ENCODE measurements at places on chromosomes 1 and 21. TPM values are rescaled to one million over a fixed set of nuclear protein-coding genes. Genes with fewer than 3 reads are reported as not detected.

LEPR gene
- total RNA-seq = 18.3 TPM

CCDC27 gene
- not detected for total RNA-seq

WDR4 gene
- total RNA-seq = 23.6 TPM

PERM1 gene
- not detected for total RNA-seq

DMBX1 gene
- not detected for total RNA-seq

HFM1 gene
- not detected for total RNA-seq

CLDN8 gene
- 0.14 TPM for total RNA-seq

NR1I3 gene
- not detected for total RNA-seq

IVL gene
- 18.8 TPM for total RNA-seq

SPATA46 gene
- not detected for total RNA-seq

CDK18 gene
- 19.7 TPM for total RNA-seq

SPATA21 gene
- not detected for total RNA-seq

ANXA9 gene
- 0.50 TPM for total RNA-seq

CHIA gene
- total RNA-seq = not detected

C8A gene
- not detected for total RNA-seq

C1orf87 gene
- total RNA-seq = not detected

HSD3B2 gene
- total RNA-seq = not detected

PLA2G2F gene
- total RNA-seq = not detected

CD34 gene
- total RNA-seq = not detected

CYP4A22 gene
- total RNA-seq = not detected

RXFP4 gene
- total RNA-seq = not detected

SH2D2A gene
- total RNA-seq = 2.1 TPM

HTR6 gene
- total RNA-seq = not detected

CYP4B1 gene
- 9.0 TPM for total RNA-seq

HES2 gene
- total RNA-seq = 174 TPM

RIPPLY3 gene
- under 0.01 TPM for total RNA-seq

MLLT11 gene
- total RNA-seq = 3.3 TPM

FCRL6 gene
- total RNA-seq = not detected

MACO1 gene
- total RNA-seq = 16.4 TPM

PADI2 gene
- total RNA-seq = 0.14 TPM

ZNF593OS gene
- total RNA-seq = not detected

KRTAP10-12 gene
- not detected for total RNA-seq

SLC37A1 gene
- 9.2 TPM for total RNA-seq

OR2L13 gene
- total RNA-seq = not detected

CDA gene
- total RNA-seq = 0.68 TPM

KIAA1614 gene
- 1.1 TPM for total RNA-seq

ZC3H11A gene
- 127 TPM for total RNA-seq

CLEC20A gene
- total RNA-seq = not detected

OR2T29 gene
- not detected for total RNA-seq

RPTN gene
- 1.7 TPM for total RNA-seq

EPHX1 gene
- total RNA-seq = 6.5 TPM

OR2L5 gene
- total RNA-seq = not detected

PRAMEF6 gene
- not detected for total RNA-seq

TRIM67 gene
- total RNA-seq = not detected

CD164L2 gene
- 0.34 TPM for total RNA-seq

CBS gene
- 52.3 TPM for total RNA-seq

HSD3B1 gene
- total RNA-seq = not detected

MYBPH gene
- total RNA-seq = not detected

GPR3 gene
- total RNA-seq = under 0.01 TPM
